Urinary bladder (tissue), 4 donors: ENCODE measurements at places on chromosomes 7 and 10.

GRCh38 chr10:97593421-97593820 is 3.9 kb downstream of the C10orf62 start:
- no peak for DNase-seq

- DNase-seq: no peak
These were observed 691.5 kb upstream of the SORCS1 start for GRCh38 chr10:107856047-107856315.

DNA sequence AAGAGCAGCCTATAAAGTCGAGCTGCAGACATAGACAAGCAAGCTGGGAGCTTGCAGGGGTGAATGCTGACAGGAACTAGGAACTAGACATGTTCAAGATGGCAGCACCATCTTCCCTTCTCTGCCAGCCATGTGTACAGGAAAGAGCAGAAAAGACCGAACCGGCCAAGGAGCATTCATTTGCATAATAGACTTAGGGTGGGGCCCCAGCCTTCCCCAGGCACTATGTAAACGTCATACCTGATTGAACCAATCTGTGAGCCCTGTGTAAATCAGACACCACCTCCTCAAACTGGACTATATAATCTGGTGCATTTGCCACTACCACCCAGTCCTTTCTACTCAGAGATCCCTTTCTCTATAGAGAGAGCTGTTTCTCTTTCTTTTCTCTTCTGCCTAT is 106.9 kb upstream of the FAM3C start:
- no peak for DNase-seq

- DNase-seq: no peak
These were observed 68.0 kb upstream of the SAMD8 start for GRCh38 chr10:75043256-75044131.

GRCh38 chr7:105806592-105807447 is 69.6 kb downstream of the ATXN7L1 start:
- no peak for DNase-seq
